ENCODE measurements at places on chromosomes 3 and 15. TPM values are rescaled to one million over a fixed set of nuclear protein-coding genes. Genes with fewer than 3 reads are reported as not detected.

GRCh38 chr3:187978433-187979011, 175.4 kb upstream of the LPP start:
- no peak for DNase-seq
- peaks cover 11% of the 10 kb centered on the region for H3K36me3 ChIP-seq
- no peaks in the 10 kb centered on the region for H3K27me3 ChIP-seq
- no peak overlapping the region for H3K4me3 ChIP-seq
- H3K27ac ChIP-seq = no peak overlapping the region

- DNase-seq = no peak
- H3K4me1 ChIP-seq = peaks cover 50% of the 10 kb centered on the region
- no peak overlapping the region for H3K4me3 ChIP-seq
- no peaks in the 10 kb centered on the region for H3K27me3 ChIP-seq
These were observed 22.4 kb downstream of the GYG1 start for GRCh38 chr3:149013726-149014125.

DNA sequence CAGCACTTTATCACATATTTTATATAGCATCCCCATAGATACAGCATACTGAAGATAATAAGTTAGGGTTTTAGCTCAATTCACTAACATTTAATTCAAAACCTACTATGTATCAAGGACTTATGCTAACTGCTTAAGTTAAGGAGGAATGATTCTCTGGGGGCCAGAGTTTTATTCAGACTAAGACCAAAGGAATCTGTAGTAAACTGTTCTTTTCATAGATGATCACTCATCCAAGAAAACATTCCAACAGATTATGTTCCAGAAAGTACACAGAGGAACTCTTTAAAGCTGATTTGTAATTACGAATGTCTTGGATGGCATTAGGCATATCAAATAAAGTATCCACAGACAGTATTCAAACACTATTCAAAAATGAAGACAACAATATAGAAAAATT, 226.4 kb downstream of the SCAPER start:
- no peak for DNase-seq
- H3K27ac ChIP-seq = no peak overlapping the region
- no peaks in the 10 kb centered on the region for H3K4me1 ChIP-seq
- peaks cover 2% of the 10 kb centered on the region for H3K27me3 ChIP-seq
- no peaks in the 10 kb centered on the region for H3K36me3 ChIP-seq

DNA sequence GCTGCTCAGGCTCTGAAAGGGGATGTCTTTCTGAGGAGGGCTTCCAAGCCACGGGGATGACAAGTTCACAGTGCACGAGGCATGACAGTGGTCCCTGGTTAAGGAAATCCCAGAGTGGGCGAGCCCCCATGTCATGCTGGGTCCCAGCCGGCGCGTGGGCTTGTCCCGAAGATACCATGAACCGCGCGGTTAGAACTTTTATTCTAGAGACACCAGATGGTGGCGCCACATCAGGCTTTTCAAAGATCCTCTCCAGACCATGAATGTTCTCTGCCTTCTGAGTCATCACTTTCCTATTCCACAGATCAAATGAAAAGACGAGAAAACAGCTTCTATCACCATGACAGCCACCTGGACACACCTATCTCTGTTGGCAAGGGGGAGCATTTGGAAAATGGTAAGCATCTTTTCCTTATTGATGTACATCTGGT, 227.8 kb upstream of the LYSMD4 start:
- no peak overlapping the region for H3K27ac ChIP-seq
- no peak for DNase-seq
- H3K27me3 ChIP-seq = peaks cover 7% of the 10 kb centered on the region
- no peak overlapping the region for H3K4me3 ChIP-seq
- H3K36me3 ChIP-seq = no peaks in the 10 kb centered on the region

- no peak overlapping the region for H3K27ac ChIP-seq
- peaks cover 14% of the 10 kb centered on the region for H3K4me1 ChIP-seq
- no peak overlapping the region for H3K4me3 ChIP-seq
These were observed 352.5 kb downstream of the LPP start for GRCh38 chr3:188506446-188506845.

- no peak overlapping the region for H3K4me3 ChIP-seq
- no peaks in the 10 kb centered on the region for H3K4me1 ChIP-seq
- H3K27me3 ChIP-seq = peaks cover 2% of the 10 kb centered on the region
- no peak overlapping the region for H3K27ac ChIP-seq
- H3K36me3 ChIP-seq = no peaks in the 10 kb centered on the region
- DNase-seq = no peak
These were observed 235.4 kb downstream of the XXYLT1 start for GRCh38 chr3:195035345-195036202.

DNA sequence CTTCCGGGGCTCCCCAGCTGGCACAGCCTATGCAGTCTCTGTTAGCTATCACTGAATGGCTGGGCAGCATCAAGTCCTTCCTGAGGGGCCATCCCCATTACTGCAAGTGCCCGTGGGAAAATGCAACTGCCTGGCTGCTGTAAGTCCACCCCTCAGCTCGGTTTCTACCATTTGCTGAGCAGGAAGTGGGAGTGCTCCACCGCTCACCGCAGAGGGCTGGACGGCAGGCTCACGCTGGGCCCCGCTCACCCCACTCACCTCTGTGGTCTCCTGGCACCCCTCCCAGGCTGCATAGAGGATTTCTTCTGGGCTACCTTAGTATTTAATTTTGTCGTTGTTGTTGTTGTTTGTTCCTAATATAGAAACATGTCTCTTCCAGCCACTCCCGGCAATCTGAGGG, 270.2 kb downstream of the PLCL2 start:
- no peaks in the 10 kb centered on the region for H3K27me3 ChIP-seq
- H3K27ac ChIP-seq = no peak overlapping the region
- H3K4me1 ChIP-seq = peaks cover 38% of the 10 kb centered on the region

DNA sequence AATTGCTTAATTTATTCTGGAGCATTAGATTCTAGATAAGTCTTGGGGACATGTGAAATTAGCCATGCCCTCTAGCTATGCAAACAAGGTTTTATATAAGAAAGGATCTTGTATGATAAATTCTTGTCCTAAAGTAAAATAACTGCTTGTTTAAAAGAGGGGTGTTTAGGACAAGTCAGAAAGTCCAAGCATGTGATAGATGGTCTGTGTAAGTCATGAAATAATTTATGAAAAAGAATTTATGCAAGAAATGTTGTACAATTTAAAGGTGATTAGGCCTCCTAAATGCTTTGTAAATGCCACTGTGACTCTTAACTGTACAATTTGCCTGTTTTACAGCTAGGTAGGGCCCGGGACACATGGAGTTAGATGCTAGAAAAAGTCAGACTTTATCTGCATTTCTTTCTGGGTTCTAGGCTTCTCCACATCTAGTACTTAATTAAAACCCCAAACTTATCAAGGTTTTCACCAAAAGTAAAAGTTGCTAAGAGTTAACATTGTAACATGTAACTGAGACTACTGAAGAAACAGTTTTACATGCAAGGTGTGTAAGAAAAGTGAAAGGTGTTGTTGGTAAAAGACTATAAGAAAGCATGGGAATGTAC, 13.2 kb downstream of the LINS1 start:
- no peak for DNase-seq
- H3K4me3 ChIP-seq = no peak overlapping the region
- H3K27ac ChIP-seq = no peak overlapping the region
- H3K36me3 ChIP-seq = peaks cover 59% of the 10 kb centered on the region

- no peak for DNase-seq
- H3K27me3 ChIP-seq = peaks cover 9% of the 10 kb centered on the region
- no peaks in the 10 kb centered on the region for H3K4me1 ChIP-seq
- no peak overlapping the region for H3K27ac ChIP-seq
- no peaks in the 10 kb centered on the region for H3K36me3 ChIP-seq
These were observed 15.3 kb downstream of the CHDH start for GRCh38 chr3:53830944-53831343.

GRCh38 chr15:27846722-27847395, 252.3 kb downstream of the OCA2 start:
- no peak for DNase-seq
- H3K27me3 ChIP-seq = no peaks in the 10 kb centered on the region
- H3K36me3 ChIP-seq = no peaks in the 10 kb centered on the region
- H3K4me1 ChIP-seq = no peaks in the 10 kb centered on the region
- H3K4me3 ChIP-seq = no peak overlapping the region

DNA sequence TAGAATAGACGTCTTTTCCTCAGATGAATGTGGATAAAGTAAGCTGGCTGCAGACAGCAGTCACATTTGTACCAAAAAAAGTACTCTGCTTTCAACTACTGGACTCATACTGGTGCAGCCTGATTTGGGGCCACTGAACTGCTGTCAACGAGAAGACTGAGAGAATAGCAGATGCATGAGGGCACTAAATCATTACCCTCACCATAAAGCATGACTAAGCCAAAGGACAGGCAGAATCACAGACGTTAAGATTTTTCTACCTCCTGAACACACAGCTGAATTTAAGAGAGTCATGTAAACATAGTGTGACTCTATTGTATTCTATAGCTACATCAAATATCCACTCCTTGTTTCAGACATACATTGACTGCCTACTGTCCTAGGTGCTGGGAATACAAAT, 67.8 kb upstream of the CDAN1 start:
- peaks cover 3% of the 10 kb centered on the region for H3K36me3 ChIP-seq
- DNase-seq = no peak
- no peaks in the 10 kb centered on the region for H3K27me3 ChIP-seq
- no peaks in the 10 kb centered on the region for H3K4me1 ChIP-seq

- no peaks in the 10 kb centered on the region for H3K4me1 ChIP-seq
- no peaks in the 10 kb centered on the region for H3K27me3 ChIP-seq
- no peaks in the 10 kb centered on the region for H3K36me3 ChIP-seq
- H3K27ac ChIP-seq = no peak overlapping the region
- no peak overlapping the region for H3K4me3 ChIP-seq
These were observed 26.3 kb downstream of the DPH6 start for GRCh38 chr15:35519541-35520149.

GRCh38 chr3:59265566-59265965, 215.7 kb upstream of the CFAP20DC start:
- H3K27me3 ChIP-seq = no peaks in the 10 kb centered on the region
- no peaks in the 10 kb centered on the region for H3K36me3 ChIP-seq
- DNase-seq = no peak
- no peaks in the 10 kb centered on the region for H3K4me1 ChIP-seq
- no peak overlapping the region for H3K27ac ChIP-seq

DNA sequence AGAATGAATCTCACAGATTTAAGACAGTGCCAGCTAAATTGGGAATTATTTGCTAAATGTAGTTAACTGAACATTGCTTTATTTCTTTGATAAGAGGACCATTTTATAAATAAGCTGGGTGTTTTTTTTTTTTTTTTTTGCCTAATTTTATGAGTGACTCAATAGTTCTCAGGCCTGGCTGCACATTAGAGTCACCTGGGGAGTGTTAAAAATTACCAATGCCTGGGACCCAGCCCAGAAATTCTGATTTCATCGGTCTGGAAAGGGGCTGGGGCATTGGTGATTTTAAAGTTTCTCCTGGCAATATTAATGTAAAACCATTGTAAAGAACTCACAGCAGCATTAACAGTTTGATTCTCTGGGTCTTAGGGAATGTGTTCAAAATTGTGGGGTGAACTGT, 51.2 kb upstream of the PHLDB2 start:
- H3K4me1 ChIP-seq = no peaks in the 10 kb centered on the region
- no peak overlapping the region for H3K4me3 ChIP-seq
- no peak overlapping the region for H3K27ac ChIP-seq
- H3K36me3 ChIP-seq = no peaks in the 10 kb centered on the region

- H3K36me3 ChIP-seq = peaks cover 26% of the 10 kb centered on the region
- no peak overlapping the region for H3K27ac ChIP-seq
- no peaks in the 10 kb centered on the region for H3K4me1 ChIP-seq
- DNase-seq = no peak
- H3K27me3 ChIP-seq = no peaks in the 10 kb centered on the region
These were observed 44.8 kb downstream of the MESD start for GRCh38 chr15:80944818-80945217.

GRCh38 chr15:35743321-35743720, 197.4 kb upstream of the DPH6 start:
- H3K27me3 ChIP-seq = peaks cover 2% of the 10 kb centered on the region
- DNase-seq = no peak
- peaks cover 2% of the 10 kb centered on the region for H3K36me3 ChIP-seq
- no peak overlapping the region for H3K27ac ChIP-seq
- H3K4me3 ChIP-seq = no peak overlapping the region

DNA sequence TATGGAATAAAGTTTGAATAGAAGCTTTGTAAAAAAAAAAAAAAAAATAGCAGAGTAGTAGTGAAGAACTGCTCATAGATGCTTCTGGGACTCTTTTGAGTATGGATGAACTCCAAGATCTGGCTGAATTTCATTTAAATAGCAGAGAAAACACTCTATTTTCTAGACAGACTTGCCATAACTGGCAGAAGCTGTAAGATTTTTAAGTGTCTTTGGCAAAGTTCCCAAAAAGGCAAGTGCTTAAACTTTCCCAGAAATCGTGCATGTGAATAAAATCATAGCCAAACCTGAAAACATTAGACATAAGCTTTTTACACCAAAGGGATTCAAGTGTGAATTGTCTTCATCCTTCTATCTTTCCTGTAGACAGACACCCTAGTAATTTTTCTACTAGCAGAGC, 110.3 kb upstream of the MITF start:
- H3K4me3 ChIP-seq = no peak overlapping the region
- H3K36me3 ChIP-seq = no peaks in the 10 kb centered on the region
- H3K27ac ChIP-seq = no peak overlapping the region
- no peaks in the 10 kb centered on the region for H3K4me1 ChIP-seq

IFRD2 gene
- total RNA-seq = 215 TPM

WDR49 gene
- not detected for total RNA-seq

RETNLB gene
- total RNA-seq = not detected

FEZF2 gene
- not detected for total RNA-seq

LYZL4 gene
- not detected for total RNA-seq

MOBP gene
- not detected for total RNA-seq

MUC20 gene
- 5.0 TPM for total RNA-seq

DLEC1 gene
- 0.12 TPM for total RNA-seq

FAH gene
- 78.8 TPM for total RNA-seq

NME9 gene
- not detected for total RNA-seq

RAF1 gene
- total RNA-seq = 91.6 TPM

SENP2 gene
- 34.6 TPM for total RNA-seq

CCR3 gene
- total RNA-seq = not detected

LRRC34 gene
- 2.9 TPM for total RNA-seq

TOP2B gene
- 135 TPM for total RNA-seq

Data from activated T-helper 1 cell treated with anti-CD3 and anti-CD28 coated beads, Interleukin-12 subunit alpha, Interleukin-12 subunit beta, Interleukin-2, Interleukin-4 antibody, amounts not matched to agents 30 ng/mL and 10 ng/mL and 1 ng/mL, durations not matched to agents 14 hours and 24 hours and 36 hours (primary cell).